Activated T-helper 9 cell treated with anti-CD3 and anti-CD28 coated beads, Interleukin-2, amount 50 U/mL, for 16 hours (primary cell): ENCODE measurements at places on chromosomes 12 and 14.

DNA sequence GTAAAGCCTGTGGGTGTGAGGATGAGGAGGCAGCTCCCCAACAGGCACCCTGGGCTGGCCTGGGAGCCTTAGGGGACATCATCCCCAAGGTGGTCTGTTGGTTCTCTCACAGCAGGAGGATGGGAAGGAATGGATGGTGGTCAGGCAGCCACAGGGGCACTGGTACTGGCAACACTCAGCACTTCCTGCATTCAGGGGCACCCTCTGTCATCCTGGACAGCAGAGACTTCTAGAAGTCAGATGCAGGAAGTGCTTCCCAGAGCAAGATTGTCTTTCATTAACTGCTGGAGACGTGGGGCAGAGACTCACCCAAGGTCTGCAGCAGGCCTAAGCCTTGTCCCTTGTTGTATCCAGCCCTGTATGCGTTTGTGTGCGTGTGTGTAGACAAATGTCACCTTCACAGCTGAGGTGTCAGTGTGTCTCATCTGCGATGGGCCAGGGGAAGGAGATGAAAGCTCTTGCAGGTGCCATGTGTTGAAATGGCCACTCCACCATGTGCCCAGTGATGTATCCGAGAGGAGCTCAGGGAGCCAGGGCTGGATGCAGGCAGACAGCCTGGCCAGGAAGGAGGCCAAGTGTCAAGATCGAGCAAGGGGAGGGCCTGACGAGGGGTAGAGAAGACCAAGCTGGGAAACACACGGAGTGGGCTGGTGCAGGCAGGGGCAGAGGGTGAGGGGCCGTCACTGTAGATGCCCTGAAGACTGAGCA, 85.1 kb downstream of the PITPNM2 start:
- no peak for DNase-seq

- no peak for DNase-seq
Observed at GRCh38 chr12:92876496-92876895, 52.6 kb downstream of the EEA1 start.

DNA sequence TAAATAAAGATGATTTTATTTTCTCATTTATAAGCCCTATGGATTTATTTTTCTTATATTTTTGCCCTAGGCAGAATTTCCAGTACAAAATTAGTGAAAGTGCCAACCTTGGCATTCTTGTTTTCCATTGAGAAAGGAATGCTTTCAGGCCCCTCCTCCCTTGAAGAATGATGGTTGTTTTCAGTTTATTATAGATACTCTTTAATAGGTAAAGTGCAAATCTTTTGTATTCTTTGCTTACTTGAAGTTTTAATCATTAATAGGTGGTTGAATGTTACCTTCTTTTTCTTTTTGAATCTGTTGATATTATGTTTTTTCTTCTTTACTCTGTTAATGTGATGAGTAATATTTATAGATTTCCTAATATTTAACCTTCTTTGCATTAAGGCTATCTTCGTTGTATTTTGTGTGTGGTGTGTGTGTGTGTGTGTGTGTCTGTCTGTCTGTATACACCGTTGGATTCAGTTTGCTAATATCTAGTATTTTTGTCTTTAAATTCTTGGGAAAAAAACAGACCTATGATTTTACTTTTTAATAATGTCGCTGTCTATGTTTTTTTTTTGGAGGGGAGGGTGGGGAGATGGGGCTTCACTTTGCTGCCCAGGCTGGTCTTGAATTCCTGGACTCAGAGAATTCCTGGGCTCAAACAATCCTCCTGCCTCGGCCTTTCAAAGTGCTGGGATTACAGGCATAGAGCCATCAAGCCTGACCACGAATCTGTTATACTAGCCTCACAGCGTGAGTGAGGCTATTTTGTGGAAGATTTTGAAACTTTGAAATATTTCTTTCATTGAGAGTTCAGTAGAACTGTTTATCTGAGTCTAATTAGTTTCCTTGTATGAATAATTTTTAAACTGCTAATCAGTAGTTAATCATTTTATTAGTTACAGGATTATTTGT, 13.5 kb downstream of the SRGAP1 start:
- no peak for DNase-seq

GRCh38 chr12:97046901-97047300, 139.8 kb downstream of the NEDD1 start:
- DNase-seq: no peak

- peak; percentile 68 for DNase-seq
Observed at GRCh38 chr14:76152333-76152681, 585 bp downstream of the GPATCH2L start.

GRCh38 chr12:125079084-125079483, 13.8 kb downstream of the AACS start:
- DNase-seq: no peak

DNA sequence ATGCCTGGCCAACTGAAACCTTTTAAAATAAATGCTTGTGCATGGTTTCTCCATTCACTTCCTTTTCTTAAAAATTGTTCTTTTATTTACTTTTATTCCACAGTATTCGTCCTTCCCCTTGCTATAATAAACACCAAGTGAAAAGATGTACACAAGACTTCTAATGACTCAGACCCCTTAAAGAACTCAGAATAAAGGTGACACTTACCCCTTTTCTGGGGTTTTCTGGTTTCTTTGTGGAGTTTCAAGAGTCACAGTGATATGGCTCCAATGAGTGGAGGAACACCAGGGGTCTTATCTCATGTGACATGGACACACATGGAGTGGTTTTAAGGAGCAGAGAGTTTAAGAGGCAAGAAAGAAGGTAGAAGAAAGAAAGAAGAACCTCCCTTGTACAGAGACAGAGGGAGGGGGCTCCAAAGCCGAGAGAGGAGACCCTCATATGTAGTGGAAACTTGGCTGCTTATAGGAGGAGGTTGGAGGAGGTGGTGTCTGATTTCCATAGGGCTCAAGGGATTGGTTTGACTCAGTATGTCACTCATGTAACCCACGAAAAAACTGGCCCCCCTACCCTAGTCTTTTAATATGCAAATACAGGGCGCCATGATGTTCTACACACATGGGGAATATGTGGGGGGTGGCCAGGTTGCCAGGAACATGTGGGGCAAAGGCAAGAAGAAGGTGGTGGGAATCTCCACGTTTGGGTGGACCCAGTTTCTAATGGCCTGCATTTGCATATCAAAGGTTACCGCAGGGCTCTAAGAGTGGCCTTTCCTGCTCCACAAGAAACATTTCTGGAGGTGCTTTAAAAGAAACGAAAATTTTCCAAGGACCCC, 22.1 kb upstream of the CD69 start:
- DNase-seq: no peak

- no peak for DNase-seq
Observed at GRCh38 chr12:130719263-130719859, 3.3 kb upstream of the RIMBP2 start.

- DNase-seq: no peak
Observed at GRCh38 chr14:69989622-69990021, 110.4 kb downstream of the SMOC1 start.

- DNase-seq: no peak
Observed at GRCh38 chr12:92362785-92363184, 217.1 kb upstream of the BTG1 start.

DNA sequence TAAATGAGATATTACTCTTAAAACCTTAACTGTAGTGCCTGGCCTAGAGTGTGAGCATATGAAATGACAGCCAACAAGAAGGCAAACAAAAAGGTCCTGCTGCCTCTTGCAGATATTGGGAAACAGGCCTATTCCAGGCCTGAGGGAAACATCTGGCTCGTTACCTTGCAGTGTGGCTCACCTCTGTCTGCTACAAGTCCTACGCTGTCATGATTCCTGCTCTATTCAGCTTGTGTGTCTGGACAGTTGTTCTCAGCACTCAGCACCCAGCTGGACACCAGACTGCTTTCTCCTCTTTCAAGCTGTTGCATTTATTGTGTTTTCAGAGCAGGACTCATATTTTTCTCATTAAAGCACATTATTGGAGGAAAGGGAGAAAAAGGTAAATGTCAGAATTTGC, 113.5 kb downstream of the TMTC2 start:
- no peak for DNase-seq

DNA sequence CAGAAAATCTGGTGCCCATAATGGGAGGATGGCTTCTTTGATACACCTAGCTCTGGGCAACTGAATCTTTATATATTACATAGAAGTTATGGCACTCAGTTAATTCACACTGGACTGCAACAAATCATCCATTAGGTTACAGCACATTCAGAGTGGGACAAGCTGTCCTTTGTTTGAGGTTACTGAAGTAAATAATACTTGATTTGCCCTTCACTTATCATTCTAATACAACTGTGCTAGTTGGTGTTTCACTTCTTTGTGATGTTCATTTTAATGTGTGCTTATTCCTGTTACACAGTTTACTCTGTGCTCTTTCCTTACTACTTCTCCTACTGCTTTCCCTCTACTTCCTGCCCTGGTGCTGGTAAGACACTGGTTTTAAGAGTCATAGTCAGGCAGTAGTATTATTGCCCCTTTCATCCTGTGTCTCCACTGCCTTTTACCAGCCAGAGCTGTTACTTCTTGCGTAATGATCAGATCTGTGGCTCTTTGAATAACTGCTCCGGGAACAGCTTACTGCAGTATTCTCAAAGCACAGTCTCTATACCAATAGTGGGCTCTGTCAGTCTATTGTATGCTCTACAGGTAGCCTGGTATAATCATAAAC, 36.4 kb upstream of the GXYLT1 start:
- no peak for DNase-seq

GRCh38 chr14:31441273-31442111, 15.8 kb downstream of the DTD2 start:
- DNase-seq: no peak

DNA sequence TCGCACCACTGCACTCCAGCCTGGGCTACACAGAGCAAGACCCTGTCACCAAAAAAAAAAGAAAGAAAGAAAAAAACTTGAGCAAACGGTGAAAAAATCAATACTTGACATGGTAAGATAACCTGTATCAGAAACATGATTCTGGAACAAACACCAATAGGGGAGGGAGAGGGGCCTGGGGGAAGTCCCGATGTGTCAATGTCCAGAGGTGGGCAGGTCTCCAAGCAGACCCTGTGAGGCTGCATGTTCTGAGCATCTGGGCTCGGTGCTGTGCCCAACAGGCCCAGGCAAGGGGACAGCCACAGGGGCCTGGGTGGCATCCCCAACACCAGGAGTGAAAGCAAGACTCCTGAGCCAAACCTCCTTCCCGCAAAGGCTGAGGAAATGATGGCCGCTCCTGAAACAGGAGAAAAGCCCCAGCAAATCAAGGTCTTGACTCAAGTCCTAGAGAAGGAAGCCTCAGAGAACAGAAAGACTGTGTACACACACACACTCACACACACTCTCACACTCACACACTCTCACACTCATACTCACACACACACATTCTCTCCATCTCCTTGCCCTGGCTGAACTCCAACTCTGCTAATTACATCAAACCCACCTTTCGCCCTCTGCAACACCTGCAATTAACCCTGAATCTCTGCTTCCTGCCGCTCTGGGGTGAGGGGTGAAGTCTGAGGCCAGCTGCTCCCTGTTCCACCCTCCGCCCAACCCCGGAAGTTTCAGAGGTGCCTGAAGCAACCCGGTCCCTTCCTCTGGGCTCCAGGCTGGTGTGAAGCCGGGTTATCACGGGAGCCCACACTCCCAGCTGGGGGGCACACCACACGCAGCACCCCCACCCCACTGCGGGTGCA, 20.4 kb downstream of the CCDC88C start:
- peak; percentile 36 for DNase-seq

DNA sequence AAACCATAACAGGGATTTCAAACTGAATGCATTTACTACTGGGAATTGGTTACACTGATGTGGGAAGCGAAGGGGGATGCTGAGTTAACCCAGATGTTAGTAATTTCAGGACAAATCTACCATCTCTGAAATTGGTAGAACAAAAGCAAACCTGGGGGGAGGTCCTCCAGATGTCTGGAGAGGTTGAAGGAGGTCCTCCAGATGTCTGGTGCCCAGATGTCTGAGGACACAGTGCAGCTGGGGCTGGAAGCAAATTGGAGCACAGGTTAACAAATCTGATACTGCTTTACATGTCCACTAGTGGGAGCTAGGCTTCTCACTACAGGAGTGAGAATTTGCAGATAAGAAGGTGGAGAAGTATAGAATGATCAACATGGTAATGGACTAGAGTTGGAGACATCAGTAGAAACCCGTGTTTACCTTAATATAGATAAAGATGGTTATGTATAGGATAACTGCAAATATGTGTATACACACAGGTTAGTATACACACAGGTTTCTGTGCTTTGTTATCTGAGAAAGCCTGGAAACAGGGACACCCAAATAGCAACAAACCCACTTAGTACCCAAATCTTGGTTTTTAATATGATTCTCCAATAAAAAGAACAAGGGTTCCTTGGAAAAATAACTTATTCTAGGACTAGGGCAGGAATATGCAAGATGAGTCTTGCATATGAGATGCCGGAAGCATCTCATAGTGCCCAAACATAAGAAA, 162.5 kb downstream of the C12orf50 start:
- no peak for DNase-seq

DNA sequence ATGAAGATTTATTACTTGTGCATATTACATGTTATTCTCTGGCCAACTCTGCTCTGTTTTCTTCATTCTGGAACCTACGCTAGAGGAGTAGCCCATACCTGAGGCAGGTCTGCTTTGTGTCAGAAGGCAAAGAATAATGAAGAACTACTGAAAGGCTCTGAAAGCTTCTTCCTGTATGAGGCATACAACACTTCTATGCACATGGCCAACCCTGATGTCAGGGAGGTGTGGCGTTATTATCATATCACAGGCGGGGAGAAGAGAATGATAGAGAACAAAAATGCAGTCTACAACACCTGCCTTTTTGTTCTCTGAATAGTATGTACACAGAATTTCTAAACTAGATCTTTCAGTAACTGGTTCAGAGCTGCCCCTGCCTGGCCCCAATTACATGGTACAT, 32.5 kb upstream of the CRY1 start:
- no peak for DNase-seq

GRCh38 chr12:17841496-17841895, 248.5 kb downstream of the RERGL start:
- no peak for DNase-seq

GRCh38 chr12:94426049-94426448, 33.6 kb downstream of the CEP83 start:
- DNase-seq: no peak

DNA sequence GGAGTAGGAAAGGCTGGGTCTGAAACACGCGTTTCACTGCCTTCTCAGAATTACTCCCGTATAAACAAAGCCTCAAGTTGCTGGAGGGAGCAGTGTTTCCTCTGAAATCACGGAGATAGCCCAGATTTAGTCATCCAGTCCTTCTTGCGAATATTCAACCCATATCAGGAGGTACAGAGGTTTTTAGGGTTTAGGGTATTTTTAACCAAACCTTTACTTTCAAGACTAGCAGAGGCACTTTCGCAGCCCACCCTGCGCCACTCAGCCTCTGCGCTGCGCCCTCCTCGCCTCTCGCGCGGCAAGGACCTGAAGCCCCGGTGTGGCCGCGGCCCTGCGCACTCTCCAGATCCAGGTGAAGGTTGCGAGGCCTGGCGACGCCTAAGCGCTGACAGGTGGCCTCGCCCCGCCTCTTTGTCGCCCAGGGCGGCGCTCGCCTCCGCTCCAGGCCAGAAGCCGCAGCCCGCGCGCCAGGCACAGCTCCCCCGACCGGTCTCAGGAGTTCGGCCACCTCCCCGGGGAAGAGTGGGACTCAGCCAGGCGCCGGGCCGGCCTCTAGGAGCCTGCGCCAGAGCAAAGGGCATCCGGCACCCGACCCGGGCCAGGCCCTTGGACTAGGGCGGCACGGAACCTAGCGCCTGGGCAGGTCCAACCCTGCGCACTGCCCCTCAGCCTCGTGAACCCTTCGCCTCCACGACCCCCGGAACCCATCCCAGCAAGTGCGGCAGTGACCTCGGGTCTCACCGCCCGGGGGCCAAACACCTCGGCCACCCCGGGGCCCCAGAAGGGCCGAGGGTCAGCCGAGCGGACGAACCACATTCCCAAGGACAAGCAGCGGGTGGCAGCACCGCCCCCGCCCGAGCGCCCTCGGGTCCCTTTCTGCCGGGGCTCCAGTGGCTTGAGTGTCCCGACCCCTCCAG, 1.8 kb upstream of the SAMD4A start:
- peak; percentile 49 for DNase-seq

GRCh38 chr14:27536748-27537147, 938.9 kb upstream of the NOVA1 start:
- no peak for DNase-seq
